ENCODE measurements at places on chromosomes 7 and 10. TPM values are rescaled to one million over a fixed set of nuclear protein-coding genes. Genes with fewer than 3 reads are reported as not detected.

The PTCD1 gene
- total RNA-seq: 14.3 TPM

The PLPP4 gene
- total RNA-seq: 11.1 TPM

The DUSP5 gene
- 27.6 TPM for total RNA-seq

The TSPAN15 gene
- 426 TPM for total RNA-seq

The PGAM2 gene
- not detected for total RNA-seq

All from glomerular endothelial cell (primary cell).